ENCODE measurements at places on chromosomes 13 and 19.

GRCh38 chr13:33764716-33765115, 53.2 kb upstream of the RFC3 start:
- no peak for DNase-seq

DNA sequence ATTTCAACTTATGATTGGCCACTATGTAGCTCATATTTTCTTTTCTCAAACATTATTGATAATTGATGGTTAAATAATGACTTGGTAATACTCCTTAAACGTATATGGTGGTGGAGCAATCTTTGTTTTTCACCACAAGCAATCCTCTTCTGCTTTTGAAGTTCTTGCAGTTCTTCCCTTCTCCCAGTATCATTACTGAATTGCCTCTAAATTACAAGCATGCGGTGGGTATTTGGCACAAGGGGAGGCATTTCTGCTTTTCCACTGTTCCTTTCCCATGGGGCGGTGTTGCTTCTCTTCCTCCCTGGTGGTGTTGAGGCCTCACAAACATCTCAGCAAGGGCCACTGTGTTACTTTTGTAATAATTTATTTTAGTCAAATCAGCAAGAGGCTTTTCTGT, 234.4 kb upstream of the RXFP2 start:
- no peak for DNase-seq

DNA sequence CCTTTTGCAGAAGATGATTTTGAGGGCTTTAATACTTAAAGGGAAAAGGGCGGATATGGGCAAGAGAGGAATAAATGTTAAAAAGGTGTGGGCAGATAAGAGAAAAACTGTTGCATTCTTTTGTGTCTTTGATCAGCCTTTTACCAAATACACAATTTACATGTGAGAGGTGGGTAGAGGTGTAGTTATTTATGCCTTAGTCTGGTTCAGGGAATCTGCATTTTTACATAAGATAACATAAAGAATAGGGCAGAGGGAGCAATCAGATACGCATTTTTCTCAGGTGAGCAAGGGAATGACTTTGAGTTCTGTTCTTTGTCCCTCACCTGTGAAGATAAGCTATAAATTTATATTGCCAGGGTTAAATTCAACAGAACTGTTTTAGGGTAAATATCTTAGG, 708.4 kb upstream of the SLITRK1 start:
- DNase-seq = no peak

DNA sequence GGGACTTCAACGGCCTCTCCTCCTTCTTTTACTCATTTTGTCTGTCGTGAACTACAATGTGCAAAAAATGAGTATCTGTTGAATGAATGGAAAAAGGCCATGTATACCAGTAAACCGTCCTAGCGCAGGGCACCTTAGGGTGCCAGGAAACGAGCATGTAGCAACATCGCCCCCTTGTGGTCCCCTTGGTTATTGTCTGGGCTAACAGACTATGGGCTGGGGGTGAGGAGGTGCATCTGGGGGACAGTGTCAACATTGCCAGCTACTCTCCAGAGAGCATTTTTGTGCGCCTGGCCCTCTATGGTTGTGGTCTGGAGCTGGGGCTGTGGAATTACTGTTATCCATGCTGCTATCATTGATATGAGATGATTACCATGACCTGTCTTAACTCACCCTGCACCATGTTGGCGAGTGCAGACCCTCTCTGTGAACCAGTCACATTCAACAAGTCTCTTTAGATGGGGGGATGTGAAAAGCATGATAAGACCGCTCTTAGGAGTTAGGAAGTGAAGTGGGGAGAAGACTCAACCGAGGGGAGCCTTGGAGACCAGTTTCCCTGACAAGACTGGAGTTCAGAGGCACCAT, 22.8 kb upstream of the SIGLEC11 start:
- DNase-seq = no peak

DNA sequence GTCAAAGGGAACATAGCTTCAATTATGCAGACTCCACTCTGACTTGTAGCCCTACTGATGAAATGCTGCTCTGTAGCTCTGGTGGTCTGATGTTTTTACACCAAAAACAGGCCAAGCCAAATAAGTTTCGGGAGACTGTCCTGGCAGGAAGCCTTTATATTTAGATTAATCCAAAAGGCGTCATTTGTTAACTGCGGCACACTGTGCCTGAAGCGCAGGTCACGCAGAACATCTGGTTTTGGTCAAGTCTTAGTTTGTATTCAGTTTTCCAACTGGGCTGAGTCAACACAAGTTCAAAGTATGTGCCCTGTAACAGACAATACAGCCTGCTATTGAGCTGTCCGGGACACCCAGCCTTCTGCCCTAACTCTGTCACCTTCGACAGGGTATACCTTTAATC, 154.6 kb upstream of the IPO5 start:
- DNase-seq = no peak

GRCh38 chr13:112771139-112771876, 81.5 kb downstream of the ATP11A start:
- peak; percentile 53 for DNase-seq

DNA sequence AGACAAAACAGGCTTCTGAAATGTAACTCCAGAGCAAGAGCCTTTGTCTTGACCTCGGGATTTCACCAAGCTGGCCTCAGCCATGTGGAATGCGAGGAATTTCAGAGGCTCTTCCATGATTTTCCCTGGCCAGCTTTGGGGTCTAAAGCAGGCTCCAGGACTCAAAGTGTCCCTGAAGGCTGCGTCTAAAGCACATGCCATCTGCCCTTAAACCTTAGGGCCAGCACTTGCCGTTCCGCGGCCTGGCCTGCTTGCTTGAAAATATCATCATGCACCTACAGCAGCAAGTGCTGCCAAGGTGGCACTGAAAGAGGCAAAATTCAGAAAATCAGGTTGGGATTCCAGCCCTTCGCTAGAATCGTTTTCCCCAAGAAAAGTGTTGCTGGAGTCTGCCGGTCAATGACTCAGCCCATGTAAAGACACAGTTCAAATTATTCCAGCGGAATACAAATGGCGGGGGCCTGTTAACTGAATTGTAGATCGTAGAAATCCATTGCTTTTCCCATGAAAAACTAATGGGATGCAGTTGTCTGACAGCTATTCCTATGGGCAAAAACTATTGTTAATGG, 105.7 kb upstream of the RAP2A start:
- no peak for DNase-seq

- no peak for DNase-seq
These were observed 6.3 kb downstream of the ARRDC5 start for GRCh38 chr19:4896372-4896771.

DNA sequence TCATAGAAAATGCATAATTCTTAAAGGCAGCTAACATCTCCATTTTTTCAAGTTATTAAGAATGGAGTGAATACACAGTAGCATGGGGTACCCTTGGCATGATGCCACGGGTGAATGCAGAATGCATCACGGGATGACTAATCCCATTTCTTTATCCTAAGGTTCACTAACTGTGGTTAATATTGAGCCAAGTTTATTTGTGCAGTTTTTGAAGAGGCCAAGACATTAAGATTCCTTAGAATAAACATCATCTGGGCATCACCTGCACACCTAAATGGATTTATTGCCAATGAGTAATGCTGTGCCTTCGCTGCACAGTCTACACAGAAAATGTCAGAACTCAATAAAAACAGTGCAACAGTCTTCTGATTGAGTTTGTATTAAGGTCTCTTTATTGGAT, 333.1 kb downstream of the GPC6 start:
- DNase-seq = peak; percentile 99

GRCh38 chr19:13961826-13962698, 9.8 kb downstream of the DCAF15 start:
- DNase-seq = no peak

DNA sequence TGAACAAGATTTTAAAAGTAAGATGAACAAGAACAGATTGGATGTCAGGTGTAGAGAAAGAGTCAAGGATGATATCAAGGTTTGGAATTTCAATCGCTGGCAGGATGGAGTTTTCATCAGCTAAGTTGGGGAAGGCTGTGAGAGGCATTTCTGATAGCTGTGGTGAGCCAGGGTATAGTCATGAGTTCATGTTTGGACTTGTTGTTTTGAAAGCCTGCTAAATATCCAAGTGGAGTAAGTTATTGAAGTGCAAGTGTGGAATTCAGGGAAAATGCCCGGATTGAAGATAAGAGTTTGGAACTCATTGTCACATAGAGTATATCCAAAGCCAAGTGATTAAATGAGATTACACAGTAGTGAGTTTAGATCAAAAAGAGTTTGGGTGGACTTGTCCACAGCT, 11.0 kb upstream of the EPSTI1 start:
- no peak for DNase-seq

- DNase-seq = no peak
These were observed 40.4 kb downstream of the EDNRB start for GRCh38 chr13:77878190-77878589.

DNA sequence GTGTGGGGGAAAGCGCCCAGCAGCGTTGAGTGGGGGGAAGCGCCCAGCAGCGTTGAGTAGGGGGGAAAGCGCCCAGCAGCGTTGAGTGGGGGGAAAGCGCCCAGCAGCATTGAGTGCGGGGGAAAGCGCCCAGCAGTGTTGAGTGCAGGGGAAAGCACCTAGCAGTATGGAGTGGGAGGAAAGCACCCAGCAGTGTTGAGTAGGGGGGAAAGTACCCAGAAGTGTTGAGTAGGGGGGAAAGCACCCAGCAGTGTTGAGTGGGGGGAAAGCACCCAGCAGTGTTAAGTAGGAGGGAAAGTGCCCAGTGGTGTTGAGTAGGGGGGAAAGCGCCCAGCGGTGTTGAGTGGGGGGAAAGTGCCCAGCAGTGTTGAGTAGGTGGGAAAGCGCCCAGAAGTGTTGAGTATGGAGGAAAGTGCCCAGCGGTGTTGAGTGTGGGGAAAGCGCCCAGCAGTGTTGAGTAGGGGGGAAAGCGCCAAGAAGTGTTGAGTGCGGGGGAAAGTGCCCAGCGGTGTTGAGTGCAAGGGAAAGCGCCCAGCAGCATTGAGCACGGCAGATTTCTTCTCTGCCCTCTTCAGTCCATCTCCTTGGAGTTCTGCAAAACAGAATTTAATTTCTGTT, 138.4 kb downstream of the ATP11A start:
- no peak for DNase-seq

DNA sequence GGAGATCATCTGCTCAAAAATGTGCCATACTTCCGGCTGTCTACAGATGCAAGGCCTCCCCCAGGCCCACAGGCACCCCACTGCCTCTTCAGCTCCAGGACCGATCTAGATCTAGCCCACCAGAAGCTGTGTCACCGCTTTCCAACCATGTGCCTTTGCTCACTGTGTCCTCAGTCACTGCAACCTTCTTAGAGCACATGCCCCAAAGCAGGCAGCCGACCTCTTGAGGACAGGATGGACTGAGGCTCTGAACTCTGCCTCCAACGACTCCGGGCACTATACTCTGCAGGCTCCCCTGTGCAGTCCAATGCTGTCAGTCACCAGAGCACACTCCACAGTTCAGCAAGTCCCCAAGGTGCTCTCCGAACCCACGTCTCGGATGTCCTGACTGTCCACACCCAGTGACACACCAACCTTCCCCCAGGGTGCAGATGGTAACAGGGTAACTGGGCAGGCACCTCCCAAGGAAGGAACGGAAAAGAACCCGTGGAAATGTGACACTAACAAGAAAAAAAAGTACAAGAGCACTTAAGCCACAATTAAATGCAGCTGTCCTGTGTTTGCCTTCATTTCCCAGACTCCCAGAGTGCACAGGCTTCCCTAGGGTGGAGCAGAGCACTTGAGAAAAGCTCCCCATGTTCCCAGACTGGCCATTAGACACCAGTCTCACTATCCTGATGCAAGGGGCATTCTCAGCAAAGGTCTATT, 4.8 kb downstream of the STK24 start:
- DNase-seq = peak; percentile 88

DNA sequence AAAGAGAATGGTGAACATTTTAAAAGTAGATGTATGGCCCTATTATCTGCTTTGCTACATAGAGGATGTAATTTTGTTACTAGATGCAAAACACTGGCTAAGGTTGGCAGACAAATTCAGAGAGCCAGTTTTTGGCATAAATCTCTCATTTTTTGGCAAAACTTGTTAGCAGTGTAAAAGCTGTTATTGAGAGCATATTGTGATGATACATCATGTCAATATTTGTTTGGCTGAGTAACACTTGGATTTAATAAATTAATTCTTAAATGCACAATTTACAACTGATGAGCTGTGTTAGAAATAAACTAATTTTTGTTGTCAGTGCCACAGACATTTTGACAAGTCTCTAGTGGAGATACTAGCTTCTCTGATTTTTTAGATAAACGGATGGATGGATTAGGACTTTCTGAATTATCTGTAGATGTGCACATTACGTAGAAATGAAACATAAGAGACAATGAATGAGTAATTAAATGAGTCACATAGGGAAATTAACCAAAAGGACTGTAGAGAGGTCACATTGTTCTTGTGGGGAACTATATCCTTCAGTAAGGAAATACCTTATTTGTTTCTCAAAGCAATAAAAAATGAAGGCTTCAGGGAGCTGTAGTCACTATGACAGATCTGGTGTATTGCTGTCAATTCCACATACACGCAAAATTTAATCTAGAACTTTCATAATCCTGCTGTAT, 17.4 kb downstream of the UFM1 start:
- no peak for DNase-seq

- DNase-seq = no peak
These were observed 5.2 kb downstream of the GARRE1 start for GRCh38 chr19:34259367-34260095.

- no peak for DNase-seq
These were observed 1407.1 kb downstream of the UQCRFS1 start for GRCh38 chr19:27805848-27806247.

DNA sequence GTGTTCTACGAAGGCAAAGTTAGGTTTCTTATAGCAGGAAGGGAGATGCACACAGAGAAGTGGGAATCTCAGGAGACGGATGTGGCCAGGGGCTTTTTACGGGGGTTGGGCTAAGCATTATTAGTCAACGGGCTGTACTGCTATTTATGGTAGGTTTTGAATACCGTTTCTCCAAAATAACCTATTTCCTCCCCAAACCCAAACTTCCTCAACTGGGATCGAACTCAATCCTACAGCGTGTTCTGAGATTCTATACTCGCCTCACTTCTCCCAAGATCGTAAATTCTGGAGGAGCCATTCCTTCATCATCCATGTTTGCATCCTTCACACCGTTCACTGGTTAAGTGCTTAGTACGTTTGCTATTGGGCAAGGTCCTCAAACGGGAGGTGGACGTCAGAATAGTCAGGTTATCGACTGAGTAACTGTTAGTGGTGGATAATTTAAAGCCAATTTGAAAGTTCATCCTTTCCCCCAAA, 1.2 kb upstream of the TRIM13 start:
- no peak for DNase-seq

DNA sequence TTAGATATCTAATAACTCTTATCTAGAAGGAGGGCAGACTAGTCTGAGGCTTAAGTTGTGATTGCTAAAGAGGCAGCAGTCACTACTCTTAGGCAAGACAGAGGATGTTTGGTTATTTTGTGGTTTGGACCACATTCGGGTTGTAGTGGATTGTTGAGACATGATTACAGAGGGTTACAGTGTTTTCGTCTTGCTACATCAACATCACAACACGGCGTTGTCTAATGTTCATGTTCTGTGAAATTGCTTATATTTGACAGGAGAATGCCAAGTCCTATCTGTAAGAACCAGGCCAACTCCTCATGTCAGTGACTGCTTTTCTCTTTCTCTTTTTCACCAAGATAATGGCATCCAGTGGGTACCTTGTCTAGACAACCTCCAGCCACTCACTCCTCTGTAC, 16.8 kb upstream of the TM9SF2 start:
- peak; percentile 36 for DNase-seq
